Eye (tissue), 1 donor: ENCODE measurements at places on chromosomes 3 and 15.

GRCh38 chr3:150975992-150976368 lies 3.5 kb upstream of the CLRN1 start:
- peak; percentile 57 for DNase-seq

- DNase-seq: no peak
Measured at GRCh38 chr3:172869368-172869771, 118.8 kb downstream of the ECT2 start.

GRCh38 chr3:190261740-190262139 lies 60.5 kb downstream of the CLDN1 start:
- no peak for DNase-seq

- no peak for DNase-seq
Measured at GRCh38 chr3:16906682-16907081, 21.9 kb downstream of the PLCL2 start.

- DNase-seq: peak; percentile 28
Measured at GRCh38 chr3:148718982-148719862, 21.5 kb downstream of the AGTR1 start.

DNA sequence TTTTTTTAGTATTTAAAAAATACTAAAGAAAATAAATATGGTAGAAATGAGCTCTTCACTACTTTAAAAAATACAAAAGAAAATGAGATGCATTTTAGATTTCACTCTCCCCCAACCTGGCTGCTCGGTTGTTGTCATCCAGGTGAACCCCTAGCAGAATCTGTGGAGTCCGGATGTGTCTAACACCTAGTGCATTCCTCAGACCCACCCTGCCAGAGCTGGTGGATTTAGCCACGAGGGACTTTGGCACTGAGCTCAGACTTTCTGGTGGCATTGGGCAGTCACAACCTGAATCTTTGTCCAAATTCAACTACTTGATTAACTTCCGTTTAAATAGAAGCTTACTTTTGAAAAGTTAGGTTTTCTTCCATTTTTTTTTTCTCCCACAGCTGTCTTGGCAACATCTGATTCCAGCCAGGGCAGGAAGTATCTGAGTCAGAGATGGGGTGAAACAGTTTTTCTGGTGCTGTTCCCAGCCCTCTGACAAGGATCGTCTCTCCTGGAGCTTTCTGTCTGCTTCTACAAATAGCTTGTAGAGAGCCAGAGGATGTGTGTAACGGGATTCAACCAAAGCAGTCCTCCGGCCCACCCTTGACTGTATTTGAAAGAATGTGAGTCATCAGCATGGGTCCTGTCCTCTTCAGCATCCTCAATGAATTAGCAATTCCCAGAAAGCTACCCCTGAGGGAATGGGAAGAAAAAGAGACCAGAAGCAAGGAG lies 301.8 kb upstream of the MCTP2 start:
- DNase-seq: no peak

DNA sequence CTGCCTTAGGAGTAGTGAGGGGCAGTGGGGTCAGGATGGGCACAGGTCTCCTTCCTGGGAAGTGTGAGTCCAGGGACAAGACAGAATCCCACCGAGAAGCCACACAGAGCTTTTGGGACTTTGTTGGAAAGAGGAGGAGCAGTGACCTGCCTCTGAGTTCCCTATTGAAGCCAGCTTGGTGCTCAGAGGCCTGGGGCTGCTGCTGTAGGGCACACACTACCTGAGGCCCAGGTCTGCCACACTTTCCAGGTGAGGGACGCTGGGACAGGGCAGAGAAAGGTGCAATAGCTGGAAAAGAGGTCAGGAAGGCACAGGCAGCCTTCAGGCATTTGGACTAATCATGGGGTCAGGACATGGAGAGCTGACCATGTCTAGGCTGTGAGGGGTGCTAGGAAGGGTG lies 67.7 kb downstream of the SCN5A start:
- no peak for DNase-seq

GRCh38 chr3:13650210-13651056 lies 101.5 kb downstream of the FBLN2 start:
- DNase-seq: peak; percentile 92

GRCh38 chr3:193775421-193776077 lies 182.5 kb downstream of the OPA1 start:
- DNase-seq: no peak

- peak; percentile 74 for DNase-seq
Measured at GRCh38 chr15:43508991-43509659, 8.3 kb upstream of the MAP1A start.

GRCh38 chr3:55966566-55966965 lies 479.5 kb upstream of the WNT5A start:
- no peak for DNase-seq

- DNase-seq: no peak
Measured at GRCh38 chr3:27194861-27195483, 174.2 kb downstream of the NEK10 start.

DNA sequence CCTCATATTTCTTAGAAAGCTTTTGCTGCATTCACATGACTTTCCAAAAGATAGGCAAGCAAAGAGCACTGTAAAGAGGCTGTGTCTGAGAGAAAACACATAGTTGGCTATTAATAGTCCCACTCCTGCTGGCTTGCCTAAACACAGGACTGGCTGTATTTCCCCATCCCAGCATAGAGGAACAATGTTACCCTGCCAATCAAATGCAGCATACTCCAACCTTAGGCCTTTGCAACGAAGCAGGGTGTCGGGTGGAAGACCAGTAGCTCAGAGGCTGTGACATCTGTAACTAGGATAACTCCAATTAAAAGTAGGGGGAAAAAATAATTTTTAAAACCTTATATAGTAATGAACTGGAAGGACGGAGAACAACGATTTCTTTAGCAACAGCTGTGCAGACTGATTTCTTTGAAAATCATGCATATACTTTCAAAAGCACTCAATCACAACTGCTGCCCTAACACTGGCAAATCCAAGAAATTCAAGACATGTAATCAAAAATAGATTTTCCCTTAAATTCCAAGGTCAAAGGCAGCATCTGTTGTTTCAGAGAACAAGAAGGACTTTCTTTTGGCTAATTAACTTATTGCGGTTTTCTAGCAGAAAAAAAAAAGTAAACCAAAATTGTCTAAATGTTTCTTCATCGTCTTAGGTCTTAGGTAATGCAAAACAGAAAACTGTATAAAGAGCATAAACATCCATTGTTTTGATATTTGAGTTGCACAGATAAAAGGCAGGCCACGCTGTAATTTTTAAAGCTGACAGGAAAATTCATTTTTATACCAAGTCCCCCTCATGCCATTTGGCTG lies 139.3 kb downstream of the TNIK start:
- DNase-seq: peak; percentile 52

DNA sequence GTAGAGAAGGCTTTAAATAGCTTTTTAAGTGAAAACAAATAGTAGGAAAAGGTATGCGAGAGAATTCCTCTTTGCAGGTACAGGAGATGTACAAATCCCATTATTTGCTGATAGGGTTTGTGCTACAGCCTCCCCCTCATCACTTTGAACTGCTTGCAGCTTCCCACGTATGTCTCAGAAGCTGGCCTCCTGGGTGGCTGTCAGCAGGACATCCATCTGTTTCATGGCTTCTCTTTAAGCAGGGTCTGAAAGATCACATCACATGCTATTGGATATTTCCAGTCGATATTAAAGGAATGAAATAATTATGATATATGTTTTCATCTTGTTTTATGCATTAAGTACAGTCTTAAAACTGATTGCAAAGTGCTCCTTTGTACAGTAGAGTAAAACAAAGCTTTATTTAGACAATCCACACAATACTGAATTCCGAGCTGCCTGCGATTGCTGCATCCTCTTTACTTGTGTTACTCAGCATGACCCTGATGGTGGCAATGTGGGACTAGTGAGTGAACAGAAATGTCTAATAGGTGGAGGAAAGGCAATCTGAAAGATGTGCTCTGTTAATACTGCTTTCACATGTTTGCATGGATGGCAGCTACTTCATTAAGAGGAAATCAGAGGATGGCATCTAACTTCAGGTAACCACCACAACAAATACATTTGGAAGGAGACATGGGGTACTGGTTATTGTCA lies 930.6 kb upstream of the SEMA6D start:
- DNase-seq: peak; percentile 17

- DNase-seq: peak; percentile 83
Measured at GRCh38 chr3:194871143-194871863, 185.6 kb downstream of the FAM43A start.

GRCh38 chr3:23979569-23979968 lies 34.5 kb downstream of the NR1D2 start:
- DNase-seq: no peak

DNA sequence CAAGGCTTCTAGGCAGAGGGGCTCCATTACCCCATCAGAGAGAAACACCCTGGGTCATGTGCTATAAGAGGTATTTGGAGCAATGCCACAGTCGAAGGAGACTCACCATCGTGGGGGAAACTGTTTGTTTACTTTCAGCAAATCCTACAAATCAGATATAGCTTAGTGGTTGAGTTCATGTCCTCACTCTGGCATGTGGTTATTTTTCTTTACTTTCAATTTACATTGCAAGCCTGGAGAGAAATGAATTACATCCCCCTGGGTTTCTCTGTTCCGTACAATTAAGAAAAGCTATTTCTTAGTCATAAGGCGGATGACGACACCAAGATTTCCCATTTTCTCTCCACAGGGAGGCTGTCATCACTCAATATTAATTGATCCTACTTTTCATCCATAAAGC lies 36.9 kb downstream of the RFTN1 start:
- DNase-seq: peak; percentile 54

GRCh38 chr3:139123377-139124095 lies 78.8 kb upstream of the PRR23C start:
- peak; percentile 43 for DNase-seq

GRCh38 chr15:68382286-68383007 lies 49.5 kb downstream of the ITGA11 start:
- no peak for DNase-seq
